ENCODE measurements at places on chromosomes 3 and 15.
A peak's percentile ranks its signal among the peaks of the same experiment; 100 is the strongest.

DNA sequence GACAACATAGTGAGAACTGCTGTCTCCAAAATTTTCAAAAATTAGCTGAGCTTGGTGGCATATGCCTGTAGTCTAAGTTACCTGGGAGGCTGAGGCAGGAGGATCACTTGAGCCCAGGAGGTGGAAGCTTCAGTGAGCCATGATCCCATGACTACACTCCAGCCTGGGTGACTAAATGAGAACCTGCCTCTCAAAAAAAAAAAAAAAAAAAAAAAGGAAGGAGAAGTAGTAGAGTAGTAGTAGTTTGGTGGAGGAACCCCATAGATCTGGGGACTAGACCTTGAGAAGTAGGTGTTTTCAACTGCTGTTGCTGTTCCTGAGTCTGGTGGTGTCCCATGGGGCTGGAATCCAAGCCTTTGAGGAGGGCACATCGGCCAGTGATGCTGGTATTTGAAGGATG, 38.4 kb upstream of the UBE2E2 start:
- no peak for DNase-seq

DNA sequence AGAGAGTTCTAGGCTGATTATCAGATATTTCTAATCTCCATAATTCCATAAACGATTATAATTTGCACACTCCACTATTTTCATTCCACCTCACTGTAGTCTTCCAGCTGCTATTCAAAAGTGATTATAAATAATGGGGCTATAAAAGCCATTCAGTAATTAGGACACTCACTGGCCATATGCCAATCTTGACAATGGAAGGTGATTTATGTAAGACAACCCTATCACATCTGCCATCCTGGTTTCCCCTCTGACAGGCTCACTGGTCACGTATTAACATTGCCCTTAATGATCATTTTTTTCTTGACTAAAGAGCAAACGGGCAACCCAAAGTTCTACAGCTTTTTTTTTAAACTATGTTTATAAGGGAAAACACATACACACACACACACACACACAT, 402.4 kb downstream of the MAGI1 start:
- DNase-seq: no peak

DNA sequence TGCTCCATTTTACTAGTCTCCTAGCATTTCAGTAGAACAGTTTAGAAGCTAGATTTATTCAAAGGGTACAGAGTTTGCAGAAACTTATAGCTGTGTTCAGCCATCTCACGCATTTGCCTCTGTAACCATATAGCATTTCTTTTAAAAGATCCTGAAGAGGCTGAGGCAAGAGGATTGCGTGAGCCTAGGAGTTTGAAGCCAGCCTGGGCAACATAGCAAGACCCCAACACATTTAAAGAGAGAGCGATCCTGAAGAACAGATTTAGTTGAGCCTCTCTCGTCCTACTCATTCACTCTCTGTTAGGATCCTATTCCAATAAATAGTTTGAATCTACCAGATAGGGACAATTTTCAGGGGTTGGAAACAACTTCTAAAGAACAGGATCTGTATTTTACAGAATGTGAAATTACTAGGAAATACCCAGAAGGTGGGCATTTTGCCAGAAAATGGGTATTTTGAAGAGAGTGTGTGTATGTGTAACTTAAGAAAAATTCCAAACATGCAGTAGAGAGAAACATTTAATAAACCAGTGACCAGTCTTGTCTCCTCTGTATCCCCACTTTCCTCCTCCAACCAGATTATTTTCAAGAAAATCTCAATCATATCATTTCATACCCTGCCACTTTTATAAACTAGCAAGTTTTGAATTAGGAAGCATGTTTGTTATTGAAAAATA, 4.5 kb downstream of the EIF3J start:
- DNase-seq: peak; percentile 59

GRCh38 chr3:101163554-101163953, 156.8 kb downstream of the IMPG2 start:
- DNase-seq: no peak

DNA sequence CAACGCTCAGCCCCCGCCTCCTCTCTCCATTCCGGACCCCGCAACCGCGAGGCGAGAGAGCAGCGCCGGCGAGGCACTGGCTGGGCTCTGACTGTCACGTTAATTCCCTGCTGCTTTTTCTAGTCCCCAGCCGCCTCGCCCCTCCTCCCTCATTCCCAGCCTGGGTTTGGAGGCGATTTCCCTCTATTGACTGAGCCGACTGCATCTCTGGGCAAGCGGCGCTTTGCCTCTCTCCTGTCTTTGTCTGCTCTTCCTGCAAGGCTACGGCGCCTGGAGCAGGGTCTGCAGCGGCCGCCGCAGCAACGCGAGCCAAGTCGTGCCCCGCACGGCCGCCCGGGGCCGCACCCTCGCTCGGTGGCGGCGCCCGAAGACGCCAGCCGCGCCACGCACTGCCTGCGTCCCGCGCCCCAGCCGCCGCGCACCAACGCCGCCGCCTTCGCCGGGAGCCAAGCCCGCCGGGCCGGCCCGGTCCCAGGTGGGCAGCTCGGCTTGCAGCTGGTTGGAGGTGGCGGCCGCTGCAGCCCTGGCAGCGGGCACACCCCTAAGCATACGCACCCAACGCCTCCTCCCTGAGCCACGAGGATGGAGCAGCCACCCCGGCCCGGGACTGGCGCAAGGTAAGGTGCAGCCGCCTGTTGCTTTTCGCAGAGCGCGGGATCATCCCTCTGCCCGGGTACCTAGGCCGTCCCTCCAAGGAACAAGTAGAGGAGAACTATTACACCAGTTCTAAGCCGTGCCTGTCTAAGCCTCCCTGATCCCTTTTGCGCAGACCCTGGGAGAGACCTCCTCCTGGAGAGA, at the start of gene LRRC3B:
Gene LRRC3B, plus strand, starts transcription at position 152 of the 798 bp plus-strand sequence. CDS start 86,901 bp downstream, outside the sequence.
- DNase-seq: no peak

- DNase-seq: no peak
These were observed 53.8 kb downstream of the UBE2E2 start for GRCh38 chr3:23256741-23257435.

- no peak for DNase-seq
These were observed 194.3 kb upstream of the MANF start for GRCh38 chr3:51190827-51191226.

DNA sequence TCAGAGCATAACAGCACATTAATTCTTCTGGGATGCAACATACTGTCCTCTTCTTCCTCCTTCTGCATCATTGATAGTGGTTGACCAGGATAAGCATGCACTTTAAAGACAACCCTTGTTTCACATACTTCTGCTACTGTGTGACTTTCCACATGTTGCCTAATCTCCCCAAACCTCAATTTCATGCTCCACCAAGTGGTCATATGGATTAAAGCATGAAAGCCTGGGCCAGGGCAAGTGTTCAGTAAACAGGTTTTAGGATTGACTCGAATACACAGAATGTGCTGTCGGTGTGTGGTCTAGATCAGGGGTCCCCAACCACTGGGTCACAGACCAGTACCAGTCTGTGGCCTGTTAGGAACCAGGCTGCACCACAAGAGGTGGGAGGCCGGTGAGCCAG, 22.5 kb upstream of the BFSP2 start:
- DNase-seq: no peak

- DNase-seq: no peak
These were observed 393.2 kb downstream of the SOX2 start for GRCh38 chr3:182104881-182105280.

GRCh38 chr3:137770066-137770834, 6.1 kb downstream of the SOX14 start:
- no peak for DNase-seq

DNA sequence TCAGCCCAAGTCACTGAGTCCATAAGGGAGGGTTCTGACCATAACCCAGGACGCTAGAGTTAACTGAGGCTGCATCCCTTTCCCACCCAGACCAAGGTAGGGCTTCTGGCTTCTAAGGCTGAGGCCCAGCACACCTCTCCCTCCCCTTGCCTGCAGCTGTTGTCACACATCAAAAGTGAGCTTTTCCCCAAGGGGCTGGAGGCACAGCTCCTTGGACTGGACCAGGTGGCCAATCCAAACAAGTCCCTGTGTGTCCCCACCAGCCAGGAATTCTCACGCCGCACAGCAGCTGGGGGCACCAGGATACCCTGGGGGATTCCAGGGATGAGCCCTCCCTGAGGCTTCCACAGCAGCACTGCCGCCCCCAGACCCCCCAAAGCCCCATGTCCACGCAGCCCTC, 22.3 kb upstream of the ISLR2 start:
- no peak for DNase-seq

DNA sequence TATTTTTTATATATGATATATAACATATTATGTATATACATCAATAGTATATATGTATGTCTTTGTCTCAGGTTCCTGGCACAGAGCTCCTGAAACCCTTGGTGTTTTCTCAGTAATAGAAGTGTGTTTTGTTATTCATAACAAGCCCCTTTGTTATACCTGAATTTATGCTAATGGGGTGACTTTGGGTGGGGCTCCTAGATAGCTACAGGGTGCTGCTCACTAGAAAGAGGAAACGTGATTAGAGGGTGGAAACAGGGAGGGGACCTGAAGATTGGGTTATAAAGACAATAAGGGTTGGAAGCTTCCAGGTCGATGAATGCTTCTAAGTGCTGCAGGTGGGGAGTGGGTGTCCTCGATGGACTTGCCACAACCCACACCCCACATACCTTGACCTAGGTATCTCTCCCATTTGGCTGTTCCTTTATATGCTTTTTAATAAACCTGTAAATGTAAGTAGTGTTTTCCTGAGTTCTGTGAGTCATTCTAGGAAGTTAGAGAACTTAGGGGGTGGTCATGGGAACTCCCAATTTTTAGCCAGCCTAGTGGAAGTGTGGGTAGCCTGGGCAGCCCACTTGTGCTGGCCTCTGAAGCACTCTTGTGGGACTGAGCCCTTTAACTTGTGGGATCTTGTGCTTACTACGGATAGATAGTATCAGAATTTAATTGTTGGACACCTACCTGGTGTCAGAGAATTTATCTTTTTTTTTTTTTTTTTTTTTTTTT, 36.9 kb upstream of the C15orf39 start:
- DNase-seq: no peak

DNA sequence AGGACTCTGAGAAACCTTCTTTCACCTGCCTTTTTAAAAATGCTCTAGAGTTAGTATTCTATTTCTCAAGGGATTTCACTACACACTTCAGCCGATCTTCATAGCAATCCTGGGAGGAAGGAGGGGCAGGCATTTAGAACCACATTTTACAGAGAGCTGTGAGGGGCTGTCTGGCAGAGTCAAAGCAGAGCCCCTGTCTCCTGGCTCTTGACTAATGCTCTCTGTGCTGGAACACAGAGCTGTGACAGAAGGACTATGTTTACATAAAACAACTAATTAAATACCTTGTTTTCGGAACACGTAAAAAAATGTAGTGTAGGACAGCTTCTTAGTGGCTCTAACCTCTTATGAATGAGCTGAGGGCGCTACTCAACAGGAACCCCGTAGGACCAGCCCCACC, 7.6 kb upstream of the SPTBN5 start:
- DNase-seq: no peak

- DNase-seq: no peak
These were observed 55.9 kb upstream of the MEF2A start for GRCh38 chr15:99509686-99510461.

DNA sequence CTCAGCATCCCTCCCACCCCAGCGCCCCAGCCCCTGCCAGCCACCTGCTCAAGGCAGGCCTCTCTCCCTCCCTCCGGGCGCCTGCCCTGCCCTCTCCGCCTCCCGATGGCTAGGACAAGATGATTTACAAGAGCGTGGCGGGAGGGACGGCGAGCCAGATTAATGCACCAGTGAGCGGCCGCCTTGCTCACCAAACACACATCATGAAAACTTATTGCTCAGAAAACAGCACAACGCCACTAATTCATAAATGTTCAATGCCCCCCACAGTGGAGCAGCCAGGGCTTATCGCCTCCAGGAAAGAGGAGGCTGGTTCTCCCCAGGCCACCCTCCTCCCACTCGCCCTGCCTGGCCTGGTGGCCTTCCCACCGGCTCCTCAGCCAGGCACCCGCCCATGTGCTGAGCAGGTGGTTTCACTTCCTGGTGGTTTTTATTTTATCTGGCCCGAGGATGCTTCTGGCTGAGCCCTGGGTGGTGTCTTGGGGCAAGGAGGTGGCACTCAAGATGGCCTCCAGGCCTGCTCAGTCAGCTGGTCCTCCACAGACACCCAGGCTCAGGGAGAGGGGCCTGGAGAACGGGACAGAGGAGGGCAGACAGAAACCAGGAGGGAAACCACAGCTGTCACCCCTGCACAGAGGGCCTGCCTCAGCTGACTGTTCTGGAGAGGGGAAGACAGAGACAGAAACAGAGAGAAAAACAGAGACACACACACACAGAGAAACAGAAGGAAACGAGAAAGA, 284.9 kb downstream of the UACA start:
- DNase-seq: no peak

DNA sequence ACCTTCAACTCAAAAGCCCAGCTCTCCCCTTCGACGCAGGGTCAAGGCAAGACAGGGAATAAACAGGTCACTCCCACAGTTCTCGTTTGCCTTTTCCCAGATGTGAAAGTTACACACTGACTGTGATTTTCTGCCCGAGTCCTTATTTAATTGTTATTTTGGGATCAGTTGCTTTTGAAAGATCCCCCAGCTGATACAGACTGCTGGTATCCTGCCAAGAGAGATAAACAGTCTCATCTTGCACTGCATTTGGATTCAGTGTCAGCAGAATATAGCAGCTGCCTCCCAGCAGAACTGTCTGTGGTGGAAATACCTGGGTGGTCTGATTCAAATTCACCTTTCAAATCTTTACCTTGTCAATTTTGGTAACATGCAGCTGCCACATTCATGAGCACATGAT, 56.0 kb upstream of the FAM3D start:
- DNase-seq: no peak

- no peak for DNase-seq
These were observed 299.6 kb upstream of the C2CD4B start for GRCh38 chr15:62464705-62465104.

DNA sequence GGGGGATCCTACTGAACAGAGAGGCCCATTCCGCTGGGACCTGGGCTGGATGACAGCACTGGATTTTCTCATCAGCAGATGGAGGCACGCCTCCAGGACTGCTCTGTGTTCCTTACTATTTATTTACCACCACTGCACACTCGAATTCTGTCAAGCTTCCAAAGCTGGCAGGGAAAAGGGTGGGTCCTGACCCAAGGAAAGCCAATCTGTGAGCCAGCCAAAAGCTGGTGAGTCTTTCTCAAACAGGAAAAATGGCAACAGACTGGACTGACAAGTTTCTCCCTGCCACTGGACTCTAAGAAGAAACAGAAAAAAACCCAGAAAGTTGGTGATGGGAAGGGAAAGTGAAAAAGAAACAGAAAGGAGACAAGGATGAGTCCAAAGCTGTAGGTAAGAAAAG, 37.8 kb downstream of the CD47 start:
- no peak for DNase-seq

GRCh38 chr3:66722675-66723074, 221.9 kb upstream of the LRIG1 start:
- DNase-seq: no peak

DNA sequence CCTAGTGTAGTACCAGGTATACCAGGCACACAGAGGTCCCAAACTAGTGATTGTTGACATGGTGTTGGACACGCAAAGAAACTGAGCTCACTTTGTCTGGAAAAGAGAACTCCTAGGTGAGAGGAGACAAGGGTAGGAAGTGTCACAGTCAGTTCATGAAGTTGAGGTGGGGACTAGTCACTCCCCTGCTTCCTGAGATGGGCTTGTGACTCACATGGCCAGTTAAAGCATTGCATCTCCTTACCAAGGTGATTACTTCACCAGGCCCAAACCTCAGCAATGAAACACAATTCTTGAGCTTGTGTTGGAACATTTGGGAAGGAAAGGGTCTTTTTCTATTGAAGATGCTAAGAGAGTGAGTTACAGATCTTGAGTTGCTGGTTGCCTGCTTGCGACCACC, 49.2 kb upstream of the RAD18 start:
- DNase-seq: no peak

- DNase-seq: no peak
These were observed 24.9 kb downstream of the POMGNT2 start for GRCh38 chr3:43080726-43081568.

- DNase-seq: no peak
These were observed 317.3 kb upstream of the WNT5A start for GRCh38 chr3:55804170-55805095.
